ENCODE measurements at places on chromosomes 3 and 15.
A peak's percentile ranks its signal among the peaks of the same experiment; 100 is the strongest.

DNA sequence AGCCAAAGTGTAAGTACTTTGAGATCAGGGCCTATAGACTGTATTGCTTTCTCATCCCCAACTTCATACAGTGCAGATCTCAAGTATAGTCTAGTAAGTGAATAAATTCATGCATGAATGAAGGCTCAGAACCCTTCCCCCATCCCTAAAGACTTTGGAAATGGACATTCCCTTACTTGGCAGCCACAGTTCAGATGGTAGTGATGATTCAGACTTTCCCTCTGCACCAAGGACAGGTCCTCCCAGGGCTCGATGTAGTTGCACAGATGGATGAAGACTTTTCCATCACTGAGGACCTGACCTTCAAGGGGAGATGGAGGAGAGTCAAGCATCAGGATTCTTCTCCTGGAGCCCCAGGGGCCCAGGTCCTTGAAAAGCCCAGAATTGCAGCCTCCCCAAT is 4.6 kb downstream of the TIMP4 start:
- DNase-seq = no peak

DNA sequence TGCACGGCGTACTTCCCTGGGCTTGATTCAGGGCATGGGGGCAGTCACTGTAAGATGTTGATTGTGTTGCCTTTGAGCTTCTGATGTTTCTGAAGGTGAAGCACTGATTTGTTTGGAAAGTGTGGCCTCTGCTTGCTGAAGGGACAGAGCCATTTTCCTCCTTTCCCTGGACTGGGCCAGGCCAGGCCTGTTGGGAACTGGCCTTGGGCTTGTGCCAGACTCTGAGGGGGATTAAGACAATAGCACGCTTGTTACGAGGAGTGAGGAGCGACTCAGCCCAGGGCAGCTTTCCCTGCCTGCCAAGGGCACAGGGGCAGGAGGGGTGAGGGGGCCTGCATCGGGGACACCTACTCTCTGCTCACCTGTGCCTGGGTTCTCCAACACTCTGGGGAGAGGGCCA is 42.9 kb downstream of the LINGO1 start:
- DNase-seq = no peak

DNA sequence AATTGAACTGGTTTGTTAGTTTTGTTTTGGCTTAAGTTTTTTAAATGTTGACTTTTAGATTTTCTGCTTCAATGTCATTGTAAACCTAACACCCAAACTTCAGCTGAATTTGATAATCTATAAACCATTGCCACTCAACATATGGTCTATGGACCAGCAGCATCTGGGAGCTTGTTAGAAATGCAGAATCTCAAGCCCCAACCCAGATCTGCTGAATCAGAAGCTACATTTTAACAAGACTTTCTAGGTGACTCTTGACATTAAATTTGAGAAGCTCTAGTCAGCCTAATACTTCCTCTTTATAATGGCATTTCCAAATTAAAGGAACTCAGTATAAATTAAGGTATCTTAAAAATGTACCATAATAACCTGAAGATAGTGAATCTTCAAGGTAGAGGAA is 96.5 kb upstream of the THRB start:
- DNase-seq = no peak

GRCh38 chr15:101070502-101071273 is 151.5 kb downstream of the LRRK1 start:
- no peak for DNase-seq

DNA sequence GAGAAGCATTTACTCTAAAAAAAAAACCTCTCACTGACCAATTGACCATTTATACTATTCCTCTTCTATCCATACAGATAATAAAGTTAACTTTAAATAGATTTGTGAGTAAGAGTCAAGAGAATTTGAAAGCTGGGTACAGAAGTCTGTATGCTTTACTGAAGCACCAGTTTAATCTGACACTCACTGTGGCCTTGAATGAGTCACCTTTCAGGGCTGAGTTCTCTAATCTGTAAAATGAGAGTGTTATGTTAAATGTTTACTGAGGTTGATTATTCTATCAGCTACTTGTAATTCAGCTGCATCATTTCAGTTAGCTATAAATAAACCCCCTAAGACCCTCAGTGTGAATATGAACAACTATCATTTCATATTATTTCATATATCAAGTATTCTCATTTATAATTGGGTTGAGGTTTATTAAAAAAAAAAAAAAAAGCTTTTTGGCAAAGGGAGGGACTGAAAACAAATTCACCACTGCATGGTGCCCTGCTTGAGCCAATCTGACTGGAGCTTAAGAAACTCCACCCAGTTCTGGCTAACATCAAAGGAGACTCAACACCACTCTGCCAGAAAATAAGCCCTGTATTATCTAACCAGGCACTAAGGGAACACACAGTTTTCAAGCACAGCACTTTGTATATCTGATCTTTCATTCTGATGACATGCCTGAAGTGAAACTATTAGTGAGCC is 2.8 kb downstream of the MAP4 start:
- DNase-seq = peak; percentile 26
